ENCODE measurements at places on chromosomes 7 and 10. TPM values are rescaled to one million over a fixed set of nuclear protein-coding genes. Genes with fewer than 3 reads are reported as not detected.

DNA sequence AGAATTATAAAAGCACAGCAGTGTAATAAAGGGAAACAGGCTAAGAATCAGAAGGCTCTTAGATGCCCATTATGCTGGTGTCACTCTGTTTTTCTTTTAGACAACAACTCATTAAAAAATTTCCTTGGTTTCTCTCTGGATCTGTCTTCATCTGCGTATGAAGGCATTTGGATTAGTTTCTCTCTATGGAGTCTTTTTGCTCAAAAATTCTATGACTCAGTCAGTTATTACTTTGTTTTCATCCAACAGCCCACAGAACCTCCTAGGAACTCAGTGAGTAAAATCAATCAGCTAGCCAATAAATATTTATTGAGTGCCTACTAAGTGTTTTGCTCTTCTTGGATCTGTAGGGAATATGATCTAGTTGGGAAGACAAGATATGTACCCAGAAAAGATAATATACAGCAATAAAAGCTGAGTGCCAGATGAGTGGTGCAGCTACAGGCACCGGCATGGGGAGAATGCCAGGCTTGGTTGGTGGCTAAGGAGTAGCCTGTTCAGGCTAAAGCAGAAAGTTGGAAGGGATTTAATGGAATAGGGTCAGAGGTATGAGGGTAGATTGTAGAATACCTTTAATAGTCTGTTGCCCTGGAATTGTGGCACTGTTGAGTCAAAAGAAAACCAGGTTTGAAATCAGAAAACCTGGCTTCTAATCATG, 156.2 kb downstream of the LRRC4 start:
- DNase-seq: no peak

DNA sequence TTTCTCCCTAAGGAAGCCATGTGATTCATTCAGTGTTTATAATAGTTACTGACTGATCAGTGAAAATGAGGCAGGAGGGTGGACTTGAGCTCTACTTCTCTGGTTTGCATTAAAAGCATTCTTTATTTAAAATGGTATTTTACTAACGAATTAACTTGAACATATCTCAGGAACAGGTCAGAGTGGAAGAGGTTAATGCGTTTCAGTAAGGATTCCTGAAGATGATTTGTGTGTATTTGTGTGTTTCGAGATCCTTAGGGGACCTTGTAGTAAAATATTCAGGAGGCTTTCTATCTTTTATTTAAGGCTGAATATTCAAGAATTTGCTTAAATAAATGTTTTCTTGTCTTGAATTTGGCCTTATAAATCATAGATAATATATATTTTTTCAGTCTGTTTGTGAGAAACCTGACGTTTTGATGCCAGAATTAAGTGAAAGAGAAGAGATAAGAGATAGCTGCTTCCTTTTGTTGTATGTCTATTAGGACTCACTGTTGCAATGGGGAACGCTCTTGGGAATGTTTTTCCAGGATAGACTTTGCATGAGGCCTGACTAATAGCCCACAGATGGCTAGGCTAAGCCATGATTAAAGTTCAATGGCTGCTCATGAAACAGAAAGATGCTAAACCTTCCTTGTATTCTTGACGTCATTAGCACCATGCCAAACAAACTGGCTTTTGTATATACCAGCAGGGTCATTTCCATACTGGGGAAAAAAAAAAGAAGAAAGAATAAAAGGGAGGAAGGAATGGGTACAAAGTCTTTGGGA, 93.8 kb upstream of the MTPN start:
- DNase-seq: no peak

DNA sequence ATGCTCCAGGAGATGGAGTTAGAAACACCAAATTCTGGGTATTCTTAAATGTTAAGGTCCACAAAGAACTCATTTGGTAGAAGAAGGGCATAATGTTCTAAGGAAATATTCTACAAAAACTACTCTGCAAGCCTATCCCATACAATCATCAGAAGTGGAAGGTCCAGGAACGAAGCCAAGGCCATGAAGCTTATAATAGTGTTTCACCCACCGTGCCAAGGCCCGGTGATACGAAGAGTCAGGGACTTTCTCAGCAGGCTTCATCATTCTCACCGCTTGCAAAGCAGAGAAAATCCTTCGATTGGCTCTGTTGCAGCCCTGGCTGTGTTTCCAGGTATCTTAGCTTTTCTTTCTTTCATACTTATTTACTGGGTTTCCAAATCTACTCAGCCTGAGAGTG, 351.9 kb upstream of the CELF2 start:
- no peak for DNase-seq

DNA sequence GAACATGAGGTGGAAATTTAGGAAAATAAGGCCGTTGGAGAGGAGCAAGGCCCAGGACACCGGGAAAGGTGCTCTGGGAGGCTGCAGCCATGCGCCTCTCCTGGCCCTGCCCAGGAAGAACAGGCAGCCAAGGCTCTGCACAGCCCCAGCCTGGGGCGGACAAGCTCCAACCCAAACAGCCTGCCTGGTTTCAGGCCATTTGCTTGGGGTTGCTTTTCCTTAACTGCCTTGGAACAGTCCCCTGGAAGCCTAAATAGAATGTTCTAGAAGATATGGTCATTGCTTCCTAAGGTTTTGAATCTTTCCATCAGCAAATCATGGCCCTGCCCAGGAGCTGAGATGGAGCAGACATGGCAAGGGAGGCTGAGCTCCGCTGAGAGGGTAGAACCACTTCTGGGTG, 11.0 kb downstream of the VSTM4 start:
- no peak for DNase-seq

GRCh38 chr7:133735222-133735621, 391.9 kb upstream of the LRGUK start:
- DNase-seq: no peak

DNA sequence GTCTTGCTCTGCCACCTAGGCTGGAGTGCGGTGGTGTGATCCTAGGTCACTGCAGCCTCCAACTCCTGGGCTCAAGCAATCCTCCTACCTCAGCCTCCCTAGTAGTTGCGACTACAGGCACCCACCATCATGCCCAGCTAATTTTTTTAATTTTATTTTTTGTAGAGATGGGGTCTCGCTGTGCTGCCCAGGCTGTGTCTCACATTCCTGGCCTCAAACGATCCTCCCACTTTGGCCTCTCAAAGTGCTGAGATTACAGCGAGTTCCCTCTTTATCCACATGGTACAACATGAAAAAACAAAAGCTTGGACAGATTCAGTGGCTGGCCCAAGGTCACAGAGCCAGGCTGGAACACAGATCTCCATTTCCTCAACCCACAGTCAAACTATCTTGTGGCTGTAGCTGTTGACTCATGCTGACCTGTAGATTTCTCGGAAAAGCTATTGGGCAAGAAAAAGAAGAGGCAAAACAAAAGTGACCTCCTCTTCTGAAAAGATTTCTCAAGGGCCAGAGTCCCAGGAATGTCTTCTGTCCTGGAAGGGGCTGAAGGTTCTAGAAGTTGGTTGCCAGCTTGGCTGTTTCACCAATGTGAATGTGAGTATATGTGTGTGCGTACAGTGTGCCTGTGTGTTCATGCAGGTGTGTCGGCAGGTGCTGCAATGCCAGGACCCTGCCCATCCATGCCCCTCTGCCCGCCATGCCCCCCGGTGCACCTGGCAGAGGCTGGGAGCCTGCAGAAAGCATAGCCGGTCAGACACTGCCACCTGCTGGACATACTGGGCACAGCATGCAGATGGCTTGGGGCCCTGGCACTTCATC, 28.4 kb downstream of the TMEM130 start:
- peak; percentile 74 for DNase-seq

DNA sequence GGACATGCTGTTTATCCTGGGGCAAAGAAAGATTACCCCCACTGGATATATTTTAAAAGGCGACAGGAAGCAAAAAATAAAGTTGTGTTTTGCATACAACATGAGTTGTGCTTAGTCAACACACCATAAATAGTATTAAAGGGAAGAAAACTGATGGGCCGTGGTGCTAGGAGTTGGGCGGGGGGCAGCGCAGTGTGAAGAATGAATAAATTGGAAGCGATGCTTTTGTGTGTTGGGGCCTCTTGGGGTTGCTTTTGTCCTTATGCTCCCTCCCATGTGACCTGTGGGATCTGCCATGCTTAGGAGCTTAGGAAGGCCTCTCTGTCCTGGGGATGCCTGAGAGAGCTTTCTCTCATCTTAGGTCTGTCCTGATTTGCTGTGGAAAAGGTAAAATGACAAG, 35.0 kb upstream of the AGR3 start:
- DNase-seq: no peak

- DNase-seq: no peak
Observed at GRCh38 chr10:5406918-5407317, 2.3 kb upstream of the TUBAL3 start.

- peak; percentile 65 for DNase-seq
Observed at GRCh38 chr7:38506756-38507155, 124.4 kb downstream of the AMPH start.

GRCh38 chr7:70707823-70708243, 424.1 kb upstream of the GALNT17 start:
- DNase-seq: no peak

DNA sequence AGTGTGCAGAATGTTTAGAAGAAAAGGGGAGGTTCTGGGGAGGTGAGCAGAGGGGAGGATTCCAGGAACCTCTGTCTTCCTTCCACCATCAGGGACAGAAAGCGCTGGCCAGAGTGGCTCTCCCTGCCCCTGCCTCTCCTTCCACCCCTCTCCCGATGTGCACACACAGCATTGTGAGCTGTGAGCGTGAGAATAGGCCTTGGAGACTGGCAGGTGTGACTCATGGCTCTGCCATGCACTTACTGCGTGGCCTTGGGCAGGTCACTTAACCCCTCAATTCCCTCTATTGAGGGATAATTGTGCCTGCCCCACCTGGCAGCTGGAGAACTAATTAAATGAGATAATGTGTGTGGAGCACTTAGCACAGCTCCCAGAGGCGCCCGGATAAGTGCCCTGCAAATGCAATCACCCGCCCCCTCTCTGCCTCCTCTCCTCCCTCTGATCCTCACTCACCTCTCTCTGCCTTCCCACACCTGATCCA, 115.4 kb downstream of the ZMIZ1 start:
- no peak for DNase-seq

GRCh38 chr7:133197972-133198544, 54.8 kb upstream of the EXOC4 start:
- DNase-seq: no peak

GRCh38 chr7:37786741-37787569, 61.4 kb upstream of the NME8 start:
- DNase-seq: no peak

DNA sequence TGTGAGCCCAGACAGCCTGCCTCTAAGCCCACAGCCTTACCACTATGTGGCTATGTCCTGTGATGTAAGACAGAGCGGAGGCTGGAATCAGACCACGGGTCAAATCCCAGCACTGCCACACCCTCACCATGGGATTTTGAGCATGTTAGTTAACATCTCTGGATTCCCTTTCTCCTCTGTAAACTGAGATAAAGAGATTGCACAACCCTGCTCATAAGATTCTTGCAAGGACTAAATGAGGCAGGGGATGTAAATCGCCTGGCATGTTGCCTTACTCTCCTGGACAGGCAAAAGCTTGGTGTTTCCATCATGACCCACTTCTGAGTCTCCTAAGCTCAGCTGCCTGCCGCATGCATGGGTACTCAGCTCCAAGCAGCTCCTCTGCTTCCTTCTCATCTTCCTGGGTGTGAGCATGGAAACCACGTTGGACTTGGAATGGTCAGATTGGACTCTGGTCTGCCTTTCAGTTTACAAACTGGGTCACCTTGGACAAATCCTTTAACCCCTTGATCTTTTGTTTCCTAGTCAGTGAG, 41.3 kb upstream of the MTURN start:
- DNase-seq: peak; percentile 62

The MMRN2 gene
- 13.3 TPM for total RNA-seq

The GRB10 gene
- 52.1 TPM for total RNA-seq

The CHAT gene
- not detected for total RNA-seq

The CDHR1 gene
- 0.27 TPM for total RNA-seq

The ZNF727 gene
- 1.8 TPM for total RNA-seq

All from sigmoid colon (tissue), 7 donors.